Activated CD4-positive, alpha-beta T cell treated with anti-CD3 and anti-CD28 coated beads for 24 hours (primary cell): ENCODE measurements at places on chromosomes 2 and 18.

DNA sequence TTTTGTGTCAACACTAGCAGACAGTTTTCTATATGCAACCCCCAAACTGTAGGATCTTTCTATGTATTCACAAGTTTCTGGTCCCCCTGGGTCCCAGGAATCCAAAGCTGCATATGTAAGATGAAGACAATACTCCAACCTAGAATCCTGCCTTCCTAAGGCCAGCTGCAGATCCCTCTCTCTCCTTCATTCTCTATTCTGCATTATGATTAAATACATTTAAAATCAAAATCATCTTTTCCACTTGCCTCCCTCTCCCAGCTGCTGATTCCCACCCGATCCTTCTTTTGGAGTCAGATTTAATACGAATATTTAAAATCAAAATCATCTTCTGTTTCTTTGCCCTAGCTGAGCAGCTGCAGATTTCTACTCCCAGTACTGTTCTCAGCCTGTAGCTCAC is 783.0 kb upstream of the ZEB2 start:
- DNase-seq: no peak

DNA sequence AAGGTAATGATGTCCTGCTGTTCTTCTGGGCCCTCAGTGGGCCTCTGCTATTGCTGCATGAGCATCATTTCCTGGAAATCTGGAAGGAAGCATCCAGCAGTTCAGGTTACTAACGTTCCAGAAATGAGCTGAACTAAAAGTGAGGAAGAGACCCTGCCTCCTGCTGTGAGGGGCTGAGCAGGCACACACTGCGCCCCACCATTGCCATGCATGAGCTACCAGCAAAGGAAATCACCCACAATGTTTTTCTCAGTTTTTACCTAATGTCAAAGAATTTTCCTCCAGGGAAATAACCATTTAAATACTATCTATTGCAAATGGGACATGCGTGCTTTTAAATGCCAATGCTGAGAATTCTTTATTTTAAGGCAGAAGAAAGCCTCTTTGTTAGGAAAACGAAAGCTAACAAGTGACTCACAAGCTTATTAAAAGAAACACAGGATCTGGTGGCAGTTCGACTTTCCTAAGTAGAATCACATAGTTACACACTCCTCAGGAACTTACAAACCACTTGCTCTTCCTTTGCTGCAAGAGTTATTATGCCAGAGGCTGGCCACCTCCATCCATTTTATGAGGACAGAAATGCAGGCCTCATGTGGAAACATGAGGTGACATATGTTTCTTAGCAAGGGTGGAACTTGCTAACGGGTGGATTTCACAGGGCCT is 152.6 kb upstream of the TTC39C start:
- DNase-seq: no peak

DNA sequence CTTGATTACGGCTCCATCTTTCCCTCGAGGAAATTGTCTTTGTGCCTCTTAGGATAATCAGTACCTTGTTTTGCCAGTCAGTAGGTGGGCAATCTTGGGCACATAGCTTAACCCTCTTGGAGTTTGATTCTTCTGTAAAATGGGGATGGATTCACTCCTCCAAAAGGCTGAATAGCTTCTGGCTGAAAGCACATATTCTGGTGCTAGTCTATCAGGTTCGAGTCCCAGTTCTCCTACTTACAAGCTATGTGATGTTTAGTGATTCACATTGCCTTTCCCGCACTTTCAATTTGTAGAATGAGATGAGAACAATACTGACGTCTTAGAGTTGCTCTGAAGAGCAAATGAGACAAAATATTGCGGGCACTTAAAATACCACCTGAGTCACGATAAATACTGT is 43.9 kb downstream of the ATIC start:
- DNase-seq: no peak

- DNase-seq: no peak
These were observed 210.9 kb downstream of the NDUFA10 start for GRCh38 chr2:239814116-239814860.

- DNase-seq: no peak
These were observed 12.1 kb downstream of the CCDC141 start for GRCh38 chr2:179037807-179038206.

DNA sequence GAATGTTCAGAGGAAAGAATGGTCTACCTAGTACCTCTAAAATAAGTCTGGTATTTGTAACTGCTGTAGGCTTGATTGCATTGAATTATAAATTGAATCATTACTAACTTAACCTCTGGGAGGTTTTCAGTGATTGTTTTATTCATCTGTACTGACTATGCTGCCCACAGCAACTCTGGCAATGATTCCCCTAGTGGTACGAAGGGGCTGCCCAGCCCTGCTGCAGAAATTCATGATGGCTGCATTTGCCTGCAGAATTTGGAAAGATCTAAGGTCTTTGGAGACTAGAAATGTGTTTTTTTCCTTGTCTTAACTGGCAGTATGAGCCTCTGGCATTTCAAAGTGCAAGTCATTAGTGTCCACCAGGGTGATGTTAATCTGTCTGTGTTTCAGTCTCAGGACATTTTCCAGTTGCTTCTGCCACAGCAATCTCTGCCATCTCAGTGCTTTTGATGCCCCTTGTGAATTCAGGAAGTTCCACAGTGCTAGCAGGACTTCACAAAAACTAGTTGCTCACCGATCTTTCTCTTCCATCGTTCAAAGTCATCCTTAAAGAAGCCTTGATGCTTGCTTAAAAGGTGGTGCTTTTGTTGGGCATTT is 13.4 kb upstream of the LRPPRC start:
- no peak for DNase-seq
